Karpas-422 (cell line): ENCODE measurements at places on chromosomes 5 and 9. TPM values are rescaled to one million over a fixed set of nuclear protein-coding genes. Genes with fewer than 3 reads are reported as not detected.

The ISL1 gene
- not detected in 2 replicates for total RNA-seq

The TSC1 gene
- total RNA-seq, result 33.4 and 59.2 TPM in 2 replicates

The ST8SIA4 gene
- 17.1 and 20.4 TPM in 2 replicates for total RNA-seq

- DNase-seq, result no peak
Measured at GRCh38 chr5:178293815-178294214, 61.2 kb upstream of the PHYKPL start.
